ENCODE measurements at places on chromosomes 7 and 10. TPM values are rescaled to one million over a fixed set of nuclear protein-coding genes. Genes with fewer than 3 reads are reported as not detected.
A peak's percentile ranks its signal among the peaks of the same experiment; 100 is the strongest.

- no peak overlapping the region for H3K27ac ChIP-seq
- no peaks in the 10 kb centered on the region for H3K27me3 ChIP-seq
- H3K4me3 ChIP-seq = no peak overlapping the region
- peak; percentile 56 for DNase-seq
- no peaks in the 10 kb centered on the region for H3K36me3 ChIP-seq
Observed at GRCh38 chr10:70546584-70546983, 56.0 kb downstream of the PRF1 start.

DNA sequence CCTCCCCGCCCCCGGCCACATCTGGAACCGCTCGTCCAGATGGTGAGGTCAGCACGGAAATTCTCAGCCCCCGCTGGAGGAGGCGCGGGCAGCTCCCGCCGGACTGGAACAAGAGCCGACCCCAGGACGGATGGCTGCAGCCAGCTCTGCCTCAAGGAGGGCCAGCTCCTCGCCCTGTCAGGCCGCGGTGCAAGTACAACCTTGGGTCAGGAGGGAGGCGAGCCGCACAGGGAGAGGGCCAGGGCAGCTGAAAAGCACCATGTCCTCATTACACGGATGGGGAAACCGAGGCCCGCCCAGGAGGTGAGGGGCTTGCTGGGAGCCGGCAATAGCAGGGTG is 3.8 kb upstream of the GRIFIN start:
- H3K36me3 ChIP-seq = no peaks in the 10 kb centered on the region
- H3K4me1 ChIP-seq = no peaks in the 10 kb centered on the region
- H3K4me3 ChIP-seq = no peak overlapping the region
- H3K27me3 ChIP-seq = no peaks in the 10 kb centered on the region

- H3K4me1 ChIP-seq = no peaks in the 10 kb centered on the region
- H3K4me3 ChIP-seq = no peak overlapping the region
- no peaks in the 10 kb centered on the region for H3K27me3 ChIP-seq
- no peak overlapping the region for H3K27ac ChIP-seq
- H3K36me3 ChIP-seq = no peaks in the 10 kb centered on the region
Observed at GRCh38 chr10:36367362-36367761, 725.3 kb upstream of the FZD8 start.

DNA sequence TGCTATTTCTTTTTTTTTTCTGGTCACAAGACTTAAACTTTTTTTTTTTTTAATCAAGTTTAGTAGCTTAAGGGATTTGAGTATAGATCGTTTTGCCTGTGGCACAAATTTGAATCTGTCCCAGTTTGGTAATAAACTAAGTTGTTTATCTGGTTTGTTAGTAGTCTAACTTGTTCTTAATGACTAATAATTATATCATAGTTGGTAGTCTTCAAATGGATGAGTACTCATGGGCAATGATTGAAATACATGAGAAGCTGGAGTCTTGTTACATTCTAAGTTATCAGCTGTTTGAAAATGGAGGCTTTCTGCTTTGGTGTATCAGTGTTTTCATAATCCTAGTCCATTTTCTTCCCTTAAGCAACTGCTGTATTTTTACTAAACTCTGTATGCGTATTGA is 12.3 kb downstream of the BTAF1 start:
- no peaks in the 10 kb centered on the region for H3K4me1 ChIP-seq
- no peak overlapping the region for H3K27ac ChIP-seq
- DNase-seq = no peak
- H3K36me3 ChIP-seq = peaks cover 69% of the 10 kb centered on the region
- no peaks in the 10 kb centered on the region for H3K27me3 ChIP-seq

DNA sequence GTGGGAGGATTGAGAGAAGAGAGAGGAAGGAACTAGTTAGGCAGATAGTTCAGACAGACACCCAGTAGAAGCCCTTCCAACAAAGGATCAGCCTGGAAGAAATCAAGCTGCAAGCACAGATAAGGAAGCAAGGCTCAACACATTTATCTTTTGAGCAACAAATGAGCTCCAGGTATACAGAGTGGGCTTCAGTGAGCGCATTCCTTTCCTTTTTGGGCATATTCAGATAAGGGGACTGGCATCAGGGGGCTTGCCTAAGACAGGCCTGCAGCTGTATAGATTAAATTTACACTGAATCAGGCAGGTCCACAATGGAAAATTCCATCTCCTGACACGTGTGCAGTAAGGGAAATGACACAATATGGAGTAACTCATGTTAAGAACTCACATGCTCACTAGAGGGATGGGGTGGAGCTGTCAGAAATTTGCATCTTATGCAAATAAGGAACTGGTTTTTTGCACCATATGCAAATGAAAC is 147.2 kb downstream of the AKR1D1 start:
- no peak overlapping the region for H3K27ac ChIP-seq
- no peaks in the 10 kb centered on the region for H3K4me1 ChIP-seq
- no peak for DNase-seq
- no peaks in the 10 kb centered on the region for H3K27me3 ChIP-seq

PALD1 gene
- total RNA-seq = 19.1 TPM

AKR1D1 gene
- total RNA-seq = 0.28 TPM

TNRC18 gene
- 111 TPM for total RNA-seq

C10orf105 gene
- total RNA-seq = not detected
